Activated CD4-positive, alpha-beta T cell treated with anti-CD3 and anti-CD28 coated beads, Interleukin-2, amount 50 U/mL, for 24 hours (primary cell): ENCODE measurements at places on chromosomes 6 and 20.

DNA sequence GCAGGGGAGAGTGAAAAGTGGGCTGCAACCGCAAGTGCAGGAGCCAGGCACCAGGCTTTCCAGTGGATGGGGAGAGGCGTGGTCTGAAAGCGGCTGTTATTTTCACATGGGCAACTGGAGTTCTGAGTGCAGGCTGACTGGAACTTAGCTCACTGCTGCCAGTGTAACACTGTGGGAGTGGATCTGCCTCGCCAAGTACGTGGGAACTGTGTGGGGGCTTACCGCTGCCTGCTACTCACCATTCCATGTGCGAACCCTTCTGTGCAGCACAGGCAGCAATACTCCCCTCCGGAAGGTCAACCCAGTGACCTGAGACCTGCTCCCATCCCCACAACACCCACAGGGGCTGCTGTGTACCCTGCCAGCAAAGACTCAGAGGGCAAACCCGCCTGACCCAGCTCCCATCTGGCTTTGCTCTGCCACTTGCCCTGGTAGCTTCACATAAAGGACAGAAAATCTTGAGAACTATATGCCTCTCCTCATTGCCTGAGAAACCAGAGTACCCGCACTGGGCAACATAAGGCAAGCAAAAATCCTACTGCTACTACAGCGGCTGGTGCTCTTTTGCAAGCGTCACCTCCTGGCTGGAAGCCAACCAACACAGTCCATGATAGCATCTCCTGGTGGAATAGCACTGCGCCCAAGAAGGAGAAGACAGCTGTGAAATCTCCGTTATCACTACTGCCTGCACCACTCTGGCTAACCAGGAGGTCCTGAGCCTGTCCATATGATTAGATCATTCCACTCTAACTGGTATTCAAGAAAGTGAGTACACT is 54.4 kb upstream of the SIRPG start:
- DNase-seq = no peak

- DNase-seq = no peak
Measured at GRCh38 chr6:166678426-166678825, 51.4 kb upstream of the RPS6KA2 start.

DNA sequence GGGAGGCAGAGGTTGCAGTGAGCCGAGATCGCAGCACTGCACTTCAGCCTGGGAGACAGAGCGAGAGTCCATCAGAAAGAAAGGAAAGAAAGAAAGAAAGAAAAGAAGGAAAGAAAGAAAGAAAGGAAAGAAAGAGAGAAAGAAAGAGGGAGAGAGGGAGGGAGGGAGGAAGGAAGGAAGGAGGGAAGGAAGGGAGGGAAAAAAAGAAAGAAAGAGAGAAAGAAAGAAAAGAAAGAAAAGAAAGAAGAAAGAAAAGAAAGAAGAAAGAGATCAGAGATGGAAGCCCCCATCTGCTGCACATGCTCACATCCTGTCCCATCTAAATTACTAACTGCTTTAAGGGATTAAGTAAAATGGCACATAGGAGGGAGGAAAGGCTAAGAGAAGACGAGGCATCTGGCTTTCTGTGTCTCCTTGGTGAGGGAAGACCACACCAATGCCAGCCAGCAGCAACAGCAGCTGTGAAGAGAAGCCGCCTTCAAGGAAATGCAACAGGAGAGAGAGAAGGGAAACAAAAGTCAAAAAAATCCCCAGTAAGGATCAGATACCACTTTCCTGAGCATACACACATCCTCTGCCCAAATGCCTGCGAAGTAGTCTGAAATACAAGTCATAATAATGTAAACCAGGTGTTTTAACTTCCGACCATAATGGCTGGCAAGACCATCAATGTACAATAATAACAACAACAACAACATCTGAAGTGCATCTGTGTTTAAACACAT is 300.2 kb upstream of the JARID2 start:
- no peak for DNase-seq

GRCh38 chr6:6105472-6106036 is 98.8 kb upstream of the NRN1 start:
- no peak for DNase-seq

- no peak for DNase-seq
Measured at GRCh38 chr6:56343295-56343694, 95.9 kb upstream of the COL21A1 start.

DNA sequence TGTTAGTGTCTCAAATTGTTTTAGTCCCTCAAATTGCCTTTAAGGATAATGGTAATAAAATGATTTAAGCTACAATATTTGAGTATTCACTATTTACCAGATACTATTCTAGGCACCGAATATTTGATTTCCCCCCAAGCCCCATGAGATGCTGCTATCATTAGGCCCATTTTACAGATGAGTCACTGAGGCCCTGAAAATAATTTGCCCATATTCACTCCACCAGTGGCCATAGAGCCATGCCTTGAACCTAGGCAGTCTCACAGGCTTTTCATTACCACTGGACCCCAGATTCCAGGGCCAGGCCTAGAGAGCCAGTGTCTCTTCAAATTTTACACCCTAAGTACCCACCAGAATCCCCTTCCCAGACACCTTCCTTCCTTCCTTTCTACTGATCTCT is 133.7 kb downstream of the LINC00237 start:
- DNase-seq = no peak

- no peak for DNase-seq
Measured at GRCh38 chr6:45832063-45832462, 183.6 kb downstream of the CLIC5 start.

DNA sequence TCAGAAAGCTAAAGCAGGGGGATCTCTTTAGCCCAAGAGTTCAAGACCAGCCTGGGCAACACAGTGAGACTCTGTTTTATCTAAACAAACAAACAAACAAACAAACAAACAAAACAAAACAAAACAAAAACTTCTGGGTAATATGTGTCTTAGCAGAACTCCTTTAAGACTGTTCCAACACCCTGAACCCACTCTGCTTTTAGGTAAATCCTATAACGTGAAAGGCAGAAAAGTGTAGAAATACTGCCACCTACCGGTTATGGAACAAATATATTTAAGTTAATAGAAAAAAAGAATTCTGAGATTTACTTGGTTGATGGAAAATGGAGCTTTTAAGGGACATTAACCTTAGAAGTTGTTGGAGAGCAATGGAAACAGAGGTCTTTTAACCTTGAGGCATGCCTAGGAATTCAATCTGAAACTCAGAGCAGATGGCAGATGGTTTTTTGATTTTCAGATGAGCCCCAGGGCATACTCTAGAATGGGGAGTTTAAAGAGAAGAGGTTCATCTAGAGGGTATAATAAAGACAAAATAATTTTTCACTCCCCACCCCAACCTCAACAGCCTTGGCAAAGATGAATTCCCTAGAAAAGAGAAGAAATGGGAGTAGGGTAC is 38.5 kb downstream of the SOD2 start:
- DNase-seq = peak; percentile 8

DNA sequence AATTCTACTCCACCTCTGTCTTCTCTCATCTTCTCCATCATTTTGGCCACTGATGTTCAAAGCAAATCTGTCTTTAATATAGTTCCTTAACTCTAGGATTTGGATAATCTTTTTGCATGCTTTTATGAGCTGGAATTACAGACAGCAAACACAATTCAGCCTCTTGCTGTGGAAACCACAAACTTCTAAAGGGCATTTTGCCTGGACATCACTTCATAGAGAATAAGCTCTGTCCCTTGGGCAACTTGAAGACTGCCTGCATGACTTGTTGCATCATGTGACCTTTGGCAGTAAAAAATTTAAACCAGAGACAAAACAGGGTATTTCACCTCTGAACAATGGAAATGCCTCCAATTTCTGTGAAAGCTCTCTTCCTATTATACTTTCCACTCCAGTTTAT is 74.1 kb upstream of the HDDC2 start:
- no peak for DNase-seq

- no peak for DNase-seq
Measured at GRCh38 chr6:157632821-157633220, 190.2 kb upstream of the SNX9 start.

- no peak for DNase-seq
Measured at GRCh38 chr20:2804041-2804828, 3.8 kb upstream of the CPXM1 start.

- no peak for DNase-seq
Measured at GRCh38 chr6:105384004-105384403, 18.9 kb downstream of the PREP start.
